ENCODE measurements at places on chromosomes 5 and 9.

DNA sequence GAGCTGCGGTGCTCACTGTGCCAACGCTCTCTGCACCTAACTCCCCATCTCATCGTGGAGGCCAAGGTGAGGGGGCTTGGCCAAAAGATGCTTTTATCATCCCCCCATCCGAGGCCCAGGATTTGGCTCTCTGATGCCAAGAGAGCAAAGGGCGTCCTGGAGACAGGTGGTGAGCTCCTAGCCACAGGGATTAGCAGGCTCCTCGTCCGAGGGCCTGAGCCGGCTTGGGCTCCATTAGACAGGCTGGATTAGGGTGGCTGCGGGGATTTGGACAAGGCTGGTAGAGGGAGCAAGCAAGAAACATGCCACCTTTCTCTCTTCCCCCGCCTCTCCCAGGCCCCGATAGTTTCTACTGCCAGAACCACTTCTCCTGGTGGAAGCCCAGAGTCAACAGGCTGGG is 1.0 kb upstream of the GRM6 start:
- DNase-seq, result no peak

DNA sequence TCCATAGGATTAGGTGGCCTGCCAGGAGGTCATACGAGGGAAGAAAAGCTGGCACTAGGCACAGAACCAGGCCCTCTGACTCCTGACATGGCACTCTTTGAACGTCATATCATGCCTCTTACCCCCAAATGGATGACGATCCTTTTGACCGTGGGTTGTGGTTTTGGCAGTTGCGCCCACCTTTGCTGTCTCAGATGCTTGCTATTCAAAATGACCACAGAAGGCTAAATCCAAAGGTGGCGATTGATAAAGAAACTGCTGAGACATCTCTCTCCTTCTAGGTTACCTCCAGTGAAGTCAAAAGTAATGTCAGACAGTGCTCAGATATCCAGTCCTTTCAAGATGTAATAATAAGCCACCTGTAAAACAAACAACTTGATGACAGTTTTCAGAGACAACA is 385.0 kb downstream of the EFNA5 start:
- DNase-seq, result no peak

GRCh38 chr5:97425511-97425910 is 242.5 kb upstream of the RIOK2 start:
- no peak for DNase-seq

GRCh38 chr5:123571927-123572326 is 60.0 kb downstream of the CSNK1G3 start:
- DNase-seq, result no peak

DNA sequence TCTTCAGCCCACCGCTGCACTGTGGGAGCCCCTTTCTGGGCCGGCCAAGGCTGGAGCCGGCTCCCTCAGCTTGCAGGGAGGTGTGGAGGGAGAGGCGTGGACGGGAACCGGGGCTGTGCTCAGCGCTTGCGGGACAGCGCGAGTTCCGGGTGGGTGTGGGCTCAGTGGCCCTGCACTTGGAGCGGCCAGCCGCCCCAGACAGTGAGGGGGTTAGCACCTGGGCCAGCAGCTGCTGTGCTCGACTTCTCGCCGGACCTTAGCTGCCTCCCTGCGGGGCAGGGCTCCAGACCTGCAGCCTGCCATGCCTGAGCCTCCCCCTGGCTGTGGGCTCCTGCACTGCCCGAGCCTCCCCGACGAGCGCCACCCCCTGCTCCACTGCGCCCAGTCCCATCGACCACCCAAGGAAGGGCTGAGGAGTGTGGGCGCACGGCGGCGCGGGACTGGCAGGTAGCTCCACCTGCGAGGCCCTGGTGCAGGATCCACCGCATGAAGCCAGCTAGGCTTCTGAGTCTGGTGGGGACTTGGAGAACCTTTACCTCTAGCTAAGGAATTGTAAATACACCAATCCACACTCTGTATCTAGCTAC is 92.9 kb upstream of the MAST4 start:
- no peak for DNase-seq

- DNase-seq, result no peak
Measured at GRCh38 chr5:55372130-55372925, 64.5 kb downstream of the MTREX start.

- DNase-seq, result no peak
Measured at GRCh38 chr5:17329571-17329970, 112.1 kb downstream of the BASP1 start.
